ENCODE measurements at places on chromosomes 5 and 9. TPM values are rescaled to one million over a fixed set of nuclear protein-coding genes. Genes with fewer than 3 reads are reported as not detected.

- H3K36me3 ChIP-seq = no peaks in the 10 kb centered on the region
- H3K4me1 ChIP-seq = no peaks in the 10 kb centered on the region
- no peaks in the 10 kb centered on the region for H3K27me3 ChIP-seq
- no peak for DNase-seq
- no peak overlapping the region for H3K4me3 ChIP-seq
Observed at GRCh38 chr5:45205403-45205961, 396.7 kb downstream of the MRPS30 start.

DNA sequence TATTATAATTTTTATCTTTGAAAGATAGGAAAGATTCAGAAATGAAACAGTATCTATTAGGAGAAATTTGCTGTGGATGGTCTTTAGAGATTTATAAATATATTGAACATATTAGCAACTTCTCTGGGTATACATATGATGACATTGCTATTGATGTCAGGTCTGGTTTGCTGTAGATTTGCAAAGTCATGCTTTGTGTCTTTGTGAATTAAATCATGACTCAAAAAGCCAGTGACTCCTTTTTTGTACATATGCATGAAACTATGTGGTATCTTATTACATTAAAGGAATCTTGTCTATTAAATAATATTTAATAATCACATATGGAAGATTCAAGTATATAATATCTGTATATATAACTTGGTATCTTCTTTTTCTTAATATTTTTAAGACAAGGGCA is 141.9 kb downstream of the ST8SIA4 start:
- no peak overlapping the region for H3K27ac ChIP-seq
- no peak overlapping the region for H3K4me3 ChIP-seq
- no peaks in the 10 kb centered on the region for H3K27me3 ChIP-seq
- no peaks in the 10 kb centered on the region for H3K36me3 ChIP-seq
- no peak for DNase-seq

DNA sequence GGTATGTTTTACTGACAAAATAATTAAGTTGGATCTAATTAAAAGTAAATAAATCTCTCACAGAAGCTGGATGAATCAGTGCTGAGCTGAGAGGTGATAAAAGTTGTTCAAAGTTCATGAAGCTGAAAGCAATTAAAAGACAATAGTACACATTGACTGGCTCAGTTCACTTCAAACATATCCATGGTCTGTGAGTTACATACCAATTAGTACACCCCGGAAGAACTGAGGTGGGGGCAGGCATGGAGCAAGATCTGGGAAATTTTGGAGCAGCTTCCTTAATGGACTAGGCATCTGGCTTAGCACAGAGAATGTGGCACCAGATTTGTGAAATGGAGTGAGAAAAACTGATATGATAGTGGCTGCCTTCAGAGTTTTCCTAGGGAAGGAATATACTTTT is 152.7 kb downstream of the ATP10B start:
- peak; percentile 82 for DNase-seq
- H3K4me3 ChIP-seq = no peak overlapping the region
- no peaks in the 10 kb centered on the region for H3K36me3 ChIP-seq
- H3K4me1 ChIP-seq = peaks cover 26% of the 10 kb centered on the region
- H3K27me3 ChIP-seq = no peaks in the 10 kb centered on the region

DNA sequence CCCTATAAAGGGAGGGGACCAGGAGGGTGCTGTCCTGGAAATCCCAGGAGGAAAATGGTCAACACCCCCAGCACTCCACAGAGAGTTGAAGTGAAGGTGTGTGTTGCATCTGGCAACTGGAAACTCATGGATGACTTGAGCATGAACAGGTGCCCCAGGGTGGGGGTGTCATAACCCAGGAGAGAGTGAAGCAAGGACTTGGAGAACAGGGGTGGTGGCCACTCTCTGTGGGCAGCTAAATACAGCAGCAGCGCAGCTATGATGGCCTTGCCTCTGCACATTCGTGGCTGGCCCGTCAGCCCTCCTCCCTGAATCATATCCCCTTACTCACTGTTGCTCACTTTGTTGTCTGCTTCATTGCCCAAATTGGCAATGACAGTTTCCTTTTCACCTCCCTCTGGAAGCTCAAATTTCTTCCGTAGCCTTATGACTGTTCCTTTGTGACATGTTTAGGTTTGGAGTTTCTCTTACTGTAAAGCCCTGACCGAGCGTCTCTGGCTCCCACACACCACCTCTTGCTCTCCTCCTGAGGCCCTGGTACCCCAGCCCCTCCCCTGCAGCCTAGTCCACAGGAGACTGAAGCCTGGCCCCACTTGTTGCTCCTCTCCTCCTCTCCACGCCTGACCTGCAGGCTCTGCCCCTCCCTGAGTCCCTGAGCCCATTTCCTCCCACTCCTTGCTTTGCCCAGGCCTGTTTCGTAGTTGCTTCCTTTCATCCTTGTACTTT is 185.8 kb downstream of the CD180 start:
- H3K36me3 ChIP-seq = no peaks in the 10 kb centered on the region
- peak overlapping the region; percentile 40 for H3K27ac ChIP-seq
- no peak for DNase-seq
- peaks cover 11% of the 10 kb centered on the region for H3K4me1 ChIP-seq
- no peak overlapping the region for H3K4me3 ChIP-seq

ZBTB34 gene
- 2.3 TPM for polyA plus RNA-seq

DOCK8 gene
- polyA plus RNA-seq = 3.8 TPM

DNA sequence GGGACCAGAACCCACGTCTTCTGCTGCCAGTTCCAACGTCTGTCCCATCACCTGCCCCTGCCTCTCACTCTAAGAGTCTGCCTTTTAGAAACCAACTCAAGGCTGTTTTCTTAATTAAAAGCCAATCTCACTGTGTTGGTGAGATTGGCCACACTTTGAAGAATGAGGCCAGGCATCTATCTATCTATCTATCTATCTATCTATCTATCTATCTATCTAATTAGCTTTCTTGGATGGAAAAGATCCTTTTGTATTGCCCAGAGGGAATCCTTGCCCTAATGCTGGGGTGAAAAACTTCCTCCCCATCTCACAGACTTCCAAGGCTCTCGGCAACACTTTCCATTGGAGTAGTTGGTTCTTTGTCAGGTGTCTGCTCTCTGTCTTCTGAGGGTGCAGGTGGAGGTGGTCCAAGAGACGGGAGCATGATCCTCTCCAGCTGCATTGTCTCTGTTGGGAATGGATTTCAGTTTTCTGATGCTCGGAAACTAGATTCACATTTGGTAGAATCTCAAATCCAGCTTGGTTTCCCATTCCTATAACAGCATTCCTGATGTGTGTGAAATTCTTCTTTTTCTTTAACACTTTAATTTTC is 57.9 kb downstream of the GALNT12 start:
- H3K27me3 ChIP-seq = no peaks in the 10 kb centered on the region
- no peaks in the 10 kb centered on the region for H3K36me3 ChIP-seq
- no peak overlapping the region for H3K27ac ChIP-seq

DNA sequence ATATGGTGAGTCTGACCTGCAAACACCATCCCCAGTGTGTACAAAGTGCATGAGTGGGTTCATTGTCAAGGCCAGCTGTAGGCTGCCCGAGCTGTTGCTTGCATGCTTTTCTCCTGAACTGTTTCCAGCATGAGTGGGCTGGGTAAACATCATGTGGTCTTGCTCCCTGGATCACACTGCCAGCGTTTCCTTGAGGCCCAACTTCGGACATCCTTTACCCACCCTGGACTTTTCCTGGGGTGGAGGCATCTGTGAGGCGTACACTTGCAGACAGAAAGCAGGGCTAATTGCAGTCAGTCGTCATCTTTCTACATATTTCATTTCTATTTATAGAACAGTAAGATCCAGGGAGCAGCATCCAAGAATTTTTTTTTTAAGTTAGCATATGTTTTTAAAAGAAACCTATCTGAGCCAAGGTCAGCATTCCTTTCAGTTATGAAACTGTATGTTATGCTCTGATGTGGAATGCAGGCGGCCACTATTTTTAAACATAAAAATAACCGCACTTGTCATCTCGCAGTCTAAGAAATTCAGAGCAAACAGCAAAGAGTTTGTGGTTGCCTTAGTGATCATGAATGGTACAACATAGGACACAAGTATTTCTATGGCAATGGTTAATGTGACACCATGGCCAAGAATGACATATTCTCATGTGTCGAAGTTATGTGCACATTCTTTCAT is 106.5 kb upstream of the DMRT1 start:
- no peak for DNase-seq
- peaks cover 4% of the 10 kb centered on the region for H3K4me1 ChIP-seq
- H3K4me3 ChIP-seq = no peak overlapping the region

CCNH gene
- polyA plus RNA-seq = 36.8 TPM

All from small intestine (tissue), 16 donors.